HEK293T (cell line): ENCODE measurements at places on chromosomes 5 and 9.

GRCh38 chr5:102866237-102866600 lies 111.1 kb downstream of the PAM start:
- DNase-seq = no peak

DNA sequence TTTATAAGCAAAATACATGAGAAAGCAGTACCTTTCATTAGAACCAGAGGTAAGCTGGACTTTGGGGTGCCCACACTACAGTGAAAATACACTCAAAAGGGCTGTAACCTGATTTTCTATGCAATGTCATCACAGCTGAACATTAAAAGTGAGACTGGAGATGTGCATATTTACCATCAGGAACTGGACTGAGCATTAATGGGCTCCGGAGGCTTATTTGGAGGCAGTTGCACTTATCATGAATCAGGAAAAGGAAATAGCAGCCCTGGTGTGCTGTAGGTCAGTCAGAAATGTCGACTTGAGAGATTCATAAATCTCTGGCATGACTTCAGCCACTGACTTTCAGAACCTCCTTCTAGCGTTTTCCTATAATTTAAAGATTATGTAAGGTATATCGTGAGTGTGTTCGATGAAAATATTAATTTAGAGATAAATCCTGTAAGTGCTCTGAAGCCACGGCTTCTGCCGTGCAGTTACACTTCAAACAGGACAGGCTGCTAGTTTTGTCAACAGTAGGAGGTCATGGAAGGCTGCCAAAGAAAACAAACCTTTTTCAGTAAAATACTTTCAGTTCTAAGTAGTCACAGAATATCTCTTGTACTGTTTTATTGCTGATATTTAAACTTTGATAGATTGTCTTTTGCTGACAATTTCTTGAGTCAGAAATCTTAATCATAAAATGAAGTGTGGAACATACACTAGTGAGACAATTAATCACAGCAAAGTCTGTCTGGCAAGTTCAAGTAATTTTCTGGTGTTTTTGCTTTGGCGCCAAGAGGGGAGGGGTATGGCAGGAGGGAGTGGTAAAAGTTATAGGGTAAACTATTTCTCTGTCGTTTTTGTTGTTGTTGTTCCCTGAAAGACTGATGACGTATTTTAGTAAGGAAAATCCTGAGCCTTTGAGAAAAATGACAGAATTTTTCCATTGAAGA lies 939.7 kb downstream of the NR2F1-AS1 start:
- peak; percentile 55 for DNase-seq

- DNase-seq = no peak
Measured at GRCh38 chr9:10026443-10026984, 586.3 kb downstream of the PTPRD start.

DNA sequence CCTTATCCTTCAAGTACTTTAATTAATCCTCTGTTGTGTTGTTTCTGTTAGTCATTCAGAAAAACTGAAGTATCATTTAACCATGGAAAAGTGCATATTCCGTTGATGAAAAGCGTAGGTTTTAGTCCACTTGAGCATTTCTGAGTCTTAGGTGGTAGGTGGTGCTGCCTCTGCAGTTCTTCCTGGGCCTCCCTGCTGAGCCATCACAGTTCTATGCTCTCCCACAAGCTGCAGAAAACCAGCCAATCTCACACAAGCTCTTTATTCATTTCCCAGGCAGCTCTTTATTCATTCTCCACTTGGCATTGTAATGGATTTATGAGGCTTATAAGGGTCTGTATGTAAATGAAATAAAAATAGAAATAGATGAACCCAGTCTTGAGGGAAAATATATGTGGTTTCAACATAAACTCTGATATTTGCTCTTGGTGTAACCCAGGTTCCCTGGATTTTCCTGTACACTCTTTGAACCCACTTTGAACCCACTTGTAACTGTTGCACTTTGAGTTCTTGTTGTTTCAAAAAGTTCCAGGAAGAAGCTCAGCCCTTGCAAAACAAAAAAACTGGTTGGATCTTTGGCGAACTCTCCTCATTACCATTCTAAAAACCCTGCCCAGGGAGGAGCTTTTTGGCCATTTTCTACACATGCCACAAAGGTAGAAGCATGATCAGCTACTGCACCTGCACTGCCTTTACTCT lies 56.0 kb downstream of the ZNF510 start:
- no peak for DNase-seq

DNA sequence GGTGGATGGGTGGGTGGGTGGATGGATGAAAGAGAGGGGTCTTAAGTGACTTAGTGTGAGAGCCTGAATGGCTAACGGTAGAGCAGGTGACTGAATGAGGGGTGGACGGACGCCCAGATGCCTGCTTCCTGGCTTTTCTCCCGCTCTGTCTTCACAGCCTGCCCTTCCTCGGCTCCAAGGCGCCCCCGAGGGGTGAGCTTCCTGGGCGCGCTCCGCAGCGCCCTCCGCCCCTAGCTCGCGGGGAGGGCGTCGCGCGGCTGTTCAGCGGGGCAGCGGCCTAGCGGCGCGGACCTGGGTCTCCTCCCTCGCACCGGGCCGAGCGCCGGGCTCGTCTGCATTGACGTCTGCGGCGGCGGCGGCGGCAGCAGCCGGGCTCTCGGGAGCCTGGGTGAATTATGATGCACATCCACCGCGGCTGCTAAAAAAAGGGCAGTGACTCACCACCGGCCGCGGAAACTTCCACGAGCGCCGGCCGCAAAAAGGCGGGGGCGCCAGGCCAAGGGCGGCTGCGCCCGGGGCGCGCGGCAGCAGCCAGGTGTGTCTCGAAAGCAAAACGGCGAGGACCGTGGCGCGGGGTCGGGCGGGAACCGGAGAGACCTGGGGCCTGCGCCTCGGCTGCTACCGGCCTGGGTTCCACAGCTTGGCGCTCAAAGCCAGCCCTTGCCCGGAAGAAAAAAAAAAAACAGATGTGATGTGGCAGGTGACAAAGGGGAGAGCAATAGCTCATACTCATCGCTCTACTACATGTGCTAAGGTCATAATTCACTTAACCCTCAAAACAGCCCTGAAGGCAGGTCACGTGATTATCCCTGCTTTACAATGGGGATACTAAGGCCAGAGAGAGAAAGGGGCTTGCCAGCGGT lies 143.0 kb upstream of the ADRA1B start:
- DNase-seq = peak; percentile 64

GRCh38 chr9:2623288-2624050 lies 1.9 kb downstream of the VLDLR start:
- DNase-seq = no peak

GRCh38 chr9:12862611-12863410 lies 88.0 kb downstream of the LURAP1L start:
- DNase-seq = no peak

DNA sequence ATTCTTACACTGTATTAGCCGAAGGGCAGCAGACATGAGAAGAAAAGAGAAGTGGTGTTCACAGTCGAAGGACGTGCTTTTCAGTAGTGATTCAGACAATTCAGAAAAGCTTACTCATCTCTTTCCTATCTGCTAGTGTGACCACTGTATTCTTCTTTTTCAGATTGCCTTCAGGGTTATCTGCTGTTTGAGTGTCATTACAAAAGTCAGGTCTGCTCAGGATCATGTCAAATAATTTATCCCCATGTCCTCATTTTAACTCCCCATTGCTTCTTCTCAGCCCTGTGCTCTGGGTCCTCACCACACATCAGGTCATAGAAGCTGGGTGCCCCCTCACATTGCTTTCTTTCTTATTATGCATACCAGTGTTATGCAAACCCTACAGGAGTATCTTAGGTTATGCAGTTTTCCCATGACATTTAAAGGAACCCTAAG lies 394.0 kb downstream of the CETN3 start:
- no peak for DNase-seq

DNA sequence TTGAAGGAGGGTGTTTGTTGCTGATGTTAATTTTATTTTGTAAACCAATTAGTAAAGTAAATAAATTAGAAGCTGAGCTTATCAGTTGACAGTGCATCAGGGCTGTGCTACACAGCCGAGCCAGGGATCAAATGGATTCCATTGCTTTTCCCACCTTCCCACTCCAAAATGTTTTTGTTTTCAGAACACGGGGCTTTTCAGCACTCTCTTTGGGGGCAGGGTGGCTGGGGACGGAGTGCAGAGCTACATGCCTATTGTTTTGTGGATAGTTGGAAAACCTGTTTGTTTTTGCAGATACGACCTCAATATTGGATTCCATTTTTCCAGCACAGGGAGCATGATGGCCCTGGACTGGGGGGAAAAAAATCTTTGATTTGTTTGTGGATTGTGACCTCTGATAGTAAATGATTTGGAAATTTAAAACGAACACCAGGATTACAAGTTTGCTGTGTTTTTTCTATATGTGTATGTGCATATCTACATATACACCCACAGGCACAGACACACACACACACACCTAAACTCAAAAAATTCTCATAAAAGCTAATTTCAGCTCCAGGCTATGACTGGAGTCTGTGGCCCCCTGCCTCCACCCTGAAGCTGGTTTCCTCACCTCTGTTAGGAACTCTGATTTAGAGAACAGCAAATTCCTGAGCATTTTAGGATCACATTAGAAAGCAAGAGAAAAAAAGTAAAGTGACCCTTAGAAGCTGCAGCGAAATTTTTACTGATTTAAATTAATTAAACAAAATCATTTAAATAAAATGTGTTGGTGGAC lies 371.7 kb upstream of the IRX2 start:
- no peak for DNase-seq

DNA sequence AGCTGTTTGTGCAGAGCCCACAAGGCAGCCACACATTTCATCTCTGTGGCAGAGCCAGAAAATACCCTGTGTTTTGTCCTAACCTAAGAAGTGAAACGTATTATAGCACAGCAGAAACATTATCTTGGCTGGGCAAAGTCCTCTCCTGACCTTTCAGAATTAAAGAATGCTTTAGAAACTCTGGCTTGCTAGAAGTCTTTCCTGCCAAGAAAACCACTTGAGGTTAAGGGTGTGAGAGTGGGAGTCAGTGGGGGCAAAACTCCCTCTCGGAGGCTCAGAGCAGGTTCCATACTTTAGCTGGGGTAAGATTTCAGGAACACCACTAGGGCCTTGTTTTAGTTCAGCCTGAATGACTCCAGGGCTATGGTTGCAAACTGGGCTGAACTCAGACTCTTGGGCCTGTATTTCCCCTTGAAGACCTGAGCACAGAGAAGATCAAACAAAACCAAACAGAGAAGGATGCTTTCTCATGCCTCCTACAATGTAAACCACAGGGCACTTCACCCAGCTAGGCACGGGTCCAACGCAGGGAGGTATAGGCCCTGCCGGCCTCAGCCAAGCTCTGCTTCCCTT lies 48.0 kb downstream of the ZNF366 start:
- DNase-seq = no peak

DNA sequence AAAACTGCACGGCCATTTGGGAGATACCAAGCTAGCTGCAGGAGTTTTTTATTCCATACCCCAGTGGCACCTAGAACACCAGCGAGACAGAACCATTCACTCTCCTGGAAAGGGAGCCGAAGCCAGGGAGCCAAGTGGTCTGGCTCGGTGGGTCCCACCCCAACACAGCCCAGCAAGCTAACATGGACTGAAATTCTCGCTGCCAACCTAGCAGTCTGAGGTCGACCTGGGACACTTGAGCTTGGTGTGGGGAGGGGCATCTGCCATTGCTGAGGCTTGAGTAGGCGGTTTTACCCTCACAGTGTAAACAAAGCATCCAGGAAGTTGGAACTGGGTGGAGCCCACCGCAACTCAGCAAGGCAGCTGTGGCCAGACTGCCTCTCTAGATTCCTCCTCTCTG lies 108.9 kb upstream of the CHD1 start:
- no peak for DNase-seq

DNA sequence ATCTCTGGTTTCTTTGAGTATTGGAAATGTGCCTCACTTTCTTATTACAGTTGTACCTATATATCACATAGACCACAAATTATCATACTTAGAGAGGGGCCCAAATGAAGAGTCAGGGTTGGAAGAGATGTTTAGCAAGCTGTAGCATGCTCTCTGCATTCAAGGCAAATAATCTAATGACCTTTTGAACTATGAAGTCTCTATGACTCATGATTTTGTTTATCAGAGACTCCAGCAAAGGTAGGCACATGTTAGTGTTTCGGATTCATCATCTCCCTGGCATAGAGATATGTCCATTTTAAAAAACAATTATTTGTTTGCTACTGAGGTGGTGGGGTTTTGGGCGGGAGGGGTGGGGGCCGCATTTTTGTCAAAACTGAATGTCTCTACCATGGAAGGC lies 2000.1 kb downstream of the EFNA5 start:
- DNase-seq = no peak

GRCh38 chr9:96686638-96687335 lies 31.7 kb upstream of the PRXL2C start:
- no peak for DNase-seq

GRCh38 chr9:97908705-97909104 lies 13.6 kb downstream of the TRMO start:
- no peak for DNase-seq

DNA sequence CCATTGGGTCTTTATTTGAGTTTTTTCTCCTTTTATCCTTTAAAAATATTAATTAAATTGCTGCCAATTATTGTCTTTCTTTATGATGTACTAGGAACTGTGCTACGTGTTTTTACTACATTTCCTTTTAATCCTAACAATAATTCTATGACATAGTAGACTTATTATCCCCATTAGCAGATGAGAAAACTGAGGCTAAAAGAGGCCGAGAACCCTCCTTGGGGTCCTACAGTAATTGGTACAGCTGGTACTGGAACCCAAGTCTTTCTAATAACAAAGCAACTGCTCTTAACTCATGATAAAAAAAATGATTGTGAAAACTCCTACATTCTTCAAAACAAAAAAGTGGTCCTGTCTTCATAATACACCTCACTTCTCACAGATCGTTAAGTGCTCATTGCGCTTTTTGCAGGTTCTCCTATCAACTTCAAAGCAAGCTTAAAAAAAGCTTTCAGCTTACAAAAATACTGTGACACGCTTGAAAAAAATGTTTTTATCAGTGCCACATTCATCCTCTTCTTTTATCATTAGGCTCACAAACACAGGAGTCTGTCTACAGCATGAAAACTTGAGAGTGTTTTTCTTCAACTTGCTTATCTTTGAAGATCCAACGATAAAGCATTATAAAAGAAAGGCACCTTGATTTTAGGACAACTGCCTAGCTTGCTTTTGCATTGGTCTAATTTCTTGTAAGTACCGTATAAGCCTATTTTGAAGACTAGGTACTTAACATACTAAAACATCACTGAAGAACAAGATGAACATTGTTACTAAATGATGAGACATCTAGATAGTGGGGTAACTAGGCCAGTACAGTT lies 32.4 kb downstream of the FYB1 start:
- no peak for DNase-seq

DNA sequence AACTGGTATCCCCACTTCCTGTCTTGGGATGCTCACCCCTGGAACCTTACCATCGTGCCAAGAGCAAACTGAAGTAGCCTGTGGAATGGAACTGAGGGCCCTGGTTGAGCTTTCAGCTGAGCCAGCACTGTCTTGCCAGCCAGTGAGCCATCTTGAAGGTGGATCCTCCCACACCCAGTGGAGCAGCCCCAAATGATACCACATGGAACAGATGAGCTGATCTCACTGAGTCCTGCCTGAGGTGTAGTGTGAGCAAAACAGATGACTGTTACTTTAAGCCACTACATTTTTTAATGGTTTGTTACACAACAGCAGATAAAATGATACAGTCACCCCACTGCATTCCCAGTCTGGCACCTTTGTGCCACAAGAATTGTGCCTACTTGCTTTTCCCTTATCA lies 2.2 kb upstream of the PCYOX1L start:
- DNase-seq = no peak

GRCh38 chr9:125990793-125991220 lies 243.6 kb downstream of the PBX3 start:
- DNase-seq = no peak

- DNase-seq = no peak
Measured at GRCh38 chr9:95226921-95227320, 90.6 kb downstream of the FANCC start.
